ENCODE measurements at places on chromosomes 6 and 20.

GRCh38 chr6:75397656-75398465 lies 95.7 kb downstream of the FILIP1 start:
- no peak for DNase-seq

GRCh38 chr6:166800137-166800536 lies 156.2 kb downstream of the RNASET2 start:
- no peak for DNase-seq

DNA sequence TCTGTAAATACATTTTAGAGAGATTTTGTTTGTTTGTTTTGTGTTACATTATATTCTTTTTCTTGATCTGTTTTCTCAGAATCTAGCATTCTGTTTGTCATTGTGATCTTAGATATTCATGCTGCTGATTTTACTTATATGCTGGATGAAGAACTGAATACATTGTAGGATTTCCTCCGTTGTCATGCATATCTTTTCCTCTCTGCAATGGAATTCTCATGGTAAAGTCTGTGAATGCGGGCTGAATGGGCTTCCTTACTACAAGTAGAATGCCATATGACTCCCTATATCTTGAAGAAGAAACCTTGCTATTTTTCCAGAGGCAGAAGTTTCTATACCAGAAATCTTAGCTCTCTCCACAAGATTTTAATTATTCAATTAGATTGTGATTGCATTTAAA lies 2.4 kb upstream of the DEFB114 start:
- no peak for DNase-seq

GRCh38 chr6:12034349-12034748 lies 22.2 kb downstream of the HIVEP1 start:
- no peak for DNase-seq

- no peak for DNase-seq
These were observed 3.5 kb downstream of the ANKRD60 start for GRCh38 chr20:58224974-58225373.

- no peak for DNase-seq
These were observed 62.3 kb downstream of the MRPL14 start for GRCh38 chr6:44064948-44065272.

- no peak for DNase-seq
These were observed 73.5 kb downstream of the FYN start for GRCh38 chr6:111799576-111800258.

DNA sequence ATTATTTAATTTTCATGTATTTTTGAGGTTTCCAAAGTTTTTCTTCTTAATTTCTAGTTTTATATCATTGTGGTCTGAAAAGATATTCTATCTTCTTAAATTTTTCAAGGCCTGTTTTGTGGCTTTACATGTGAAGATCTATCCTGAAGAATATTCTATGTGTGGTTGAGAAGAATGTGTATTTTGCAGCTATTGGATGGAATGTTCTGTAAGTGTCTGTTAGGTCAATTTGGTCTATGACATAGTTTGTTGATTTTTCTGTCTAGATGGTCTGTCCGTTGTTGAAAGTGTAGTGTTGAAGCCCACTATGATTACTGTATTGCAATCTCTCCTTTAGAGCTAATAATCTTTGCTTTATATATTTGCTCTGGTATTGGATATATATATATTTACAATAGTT lies 125.7 kb downstream of the CRYBG1 start:
- no peak for DNase-seq

- DNase-seq, result no peak
These were observed 62.7 kb downstream of the KCNB1 start for GRCh38 chr20:49419785-49420184.

- no peak for DNase-seq
These were observed 453.4 kb upstream of the SPTLC3 start for GRCh38 chr20:12555369-12555768.

DNA sequence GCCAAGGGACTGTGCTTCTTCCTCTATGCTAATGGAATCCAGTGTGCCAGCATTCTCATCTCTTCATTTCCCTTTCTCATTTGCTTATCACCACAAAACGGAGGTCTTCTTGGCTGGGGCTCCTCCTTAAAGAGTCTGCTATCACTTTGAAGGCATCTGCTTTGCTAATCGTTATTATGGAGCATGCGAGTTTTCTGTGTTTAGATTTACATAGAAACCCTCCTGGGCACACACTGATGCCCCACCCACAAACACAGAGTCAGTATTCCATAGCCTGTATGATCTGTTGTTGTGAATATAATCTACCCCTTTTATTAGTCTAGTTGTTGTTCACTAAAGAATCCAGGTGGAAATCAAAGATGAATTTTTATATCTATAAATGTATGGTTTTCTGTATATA lies 83.4 kb upstream of the XRN2 start:
- DNase-seq, result no peak

DNA sequence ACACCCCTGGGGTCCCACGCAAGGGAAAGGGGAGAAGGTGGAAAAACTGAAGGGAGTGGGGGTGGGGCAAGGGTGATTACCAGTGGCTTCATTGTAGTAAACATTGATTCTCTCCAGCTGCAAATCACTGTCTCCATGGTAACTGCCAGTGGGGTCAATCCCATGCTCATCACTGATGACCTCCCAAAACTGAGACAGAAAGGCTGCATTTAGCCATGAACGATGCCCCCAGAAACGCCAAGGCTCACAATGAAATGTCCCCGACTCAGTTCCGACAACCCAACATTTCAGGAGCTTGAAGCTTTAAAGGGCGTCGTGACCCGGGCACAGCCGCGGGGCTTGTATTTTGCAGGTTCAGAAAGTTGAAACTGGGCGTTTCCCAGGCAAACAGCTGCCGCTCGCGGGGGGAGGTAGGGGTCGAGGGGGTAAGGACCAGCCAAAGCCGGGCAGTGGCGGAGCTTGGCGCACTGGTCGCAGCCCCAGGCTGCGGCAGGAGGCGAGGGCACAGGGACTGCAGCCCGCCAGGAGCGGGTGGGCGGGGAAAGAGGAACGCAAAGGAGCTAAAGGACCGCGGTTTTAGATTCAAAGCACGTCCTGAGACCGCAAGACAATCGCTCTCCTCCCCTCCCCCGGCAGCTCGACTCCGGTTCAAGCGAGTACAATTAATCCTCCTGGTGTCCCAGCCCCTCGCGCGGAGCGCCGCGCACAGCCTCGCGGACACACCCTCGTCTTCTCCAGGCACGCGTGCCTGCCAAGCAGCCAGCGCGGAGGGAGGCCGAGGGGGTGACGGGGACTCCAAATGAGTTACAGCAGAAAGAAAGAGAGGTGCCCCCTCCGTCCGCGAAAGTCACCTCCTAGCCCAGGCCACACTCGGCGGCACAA lies 731 bp downstream of the TUBB2B start:
- no peak for DNase-seq

DNA sequence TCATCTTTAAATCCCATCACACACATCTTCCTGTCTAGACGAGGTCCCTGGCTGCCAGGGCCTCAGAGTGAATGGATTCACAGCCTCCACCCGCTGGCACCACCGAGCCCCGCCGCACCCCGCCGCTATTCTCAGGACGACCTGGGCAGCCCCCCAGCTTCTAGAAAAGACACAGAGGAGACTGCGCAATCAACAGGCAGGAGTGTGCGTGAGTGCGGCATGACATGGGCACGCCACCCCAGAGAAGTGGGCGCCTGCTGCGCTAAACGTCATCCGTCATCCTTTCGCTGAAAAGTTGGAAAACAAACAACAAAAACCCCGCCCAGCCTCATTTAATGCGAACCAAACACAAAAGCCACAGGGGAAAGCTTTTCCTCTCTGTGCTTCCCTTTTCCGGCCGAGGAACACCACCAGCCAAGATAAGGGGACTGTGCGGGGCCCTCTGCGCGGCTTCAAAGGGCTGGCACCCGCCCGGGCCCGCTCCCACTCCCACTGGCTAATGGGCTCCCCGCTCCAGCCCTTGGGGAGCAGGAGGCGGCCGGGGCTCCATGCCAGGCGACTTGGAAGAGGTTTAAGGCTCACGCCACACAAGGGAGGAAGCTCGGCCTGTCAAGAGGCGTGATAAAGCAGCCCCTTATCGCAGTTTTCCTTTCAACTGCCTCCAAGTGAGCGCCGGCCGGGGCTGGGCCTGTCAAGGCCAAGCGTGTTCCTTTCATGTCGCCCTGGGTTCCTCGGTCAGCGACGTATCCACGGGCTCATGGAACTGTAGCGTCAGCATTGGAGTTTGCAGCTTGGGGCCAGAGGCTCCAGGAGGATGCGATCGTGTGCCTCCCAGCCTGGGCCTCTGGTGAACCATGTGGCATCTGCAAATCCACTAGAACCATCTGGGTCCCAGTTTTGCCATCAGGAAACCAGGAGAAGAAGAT lies 50.1 kb downstream of the NFATC2 start:
- DNase-seq, result no peak
